Ovary (tissue), 10 donors: ENCODE measurements at places on chromosomes 11 and 22.

- no peak for DNase-seq
These were observed 2.6 kb downstream of the LMO2 start for GRCh38 chr11:33889296-33889695.

DNA sequence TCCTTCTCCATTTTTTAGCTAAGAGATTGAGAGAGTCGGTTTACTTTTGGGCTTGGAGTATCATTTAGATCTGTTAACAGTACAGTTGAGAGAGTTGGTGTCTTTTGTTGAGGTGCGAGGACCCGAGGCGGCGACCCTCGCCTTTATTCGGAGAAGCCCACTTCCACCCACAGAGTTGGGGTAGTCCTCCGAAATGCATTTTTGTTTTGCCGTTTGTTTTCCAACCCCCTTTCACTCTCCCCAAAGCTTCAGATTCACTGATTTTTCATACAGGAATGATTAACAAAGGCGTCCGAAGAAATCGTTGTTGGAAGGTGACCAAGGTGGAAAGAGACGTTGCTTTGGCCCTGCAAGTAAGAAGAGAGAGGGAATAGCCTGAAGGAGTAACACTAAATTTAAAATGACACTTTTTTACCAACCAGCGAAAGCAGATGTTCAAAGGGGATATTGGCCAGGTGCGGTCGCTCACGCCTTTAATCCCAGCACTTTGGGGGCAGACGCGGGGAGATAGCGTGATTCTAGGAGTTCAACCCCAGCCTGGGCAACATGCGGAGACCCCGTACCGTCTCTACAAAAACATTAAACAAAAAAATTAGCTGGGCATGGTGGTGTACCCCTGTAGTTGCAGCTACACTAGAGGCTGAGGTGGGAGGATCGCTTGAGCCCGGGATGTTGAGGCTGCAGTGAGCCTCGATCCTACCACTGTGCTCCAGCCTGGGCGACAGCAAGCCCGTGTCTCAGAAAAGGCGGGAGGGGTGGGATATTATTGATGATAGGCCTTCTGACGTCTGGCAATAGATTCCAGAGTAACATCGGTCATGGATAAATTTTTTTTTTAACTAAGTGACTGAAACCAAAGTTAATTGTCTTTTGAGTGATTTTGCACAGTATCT lies 899 bp upstream of the RAB30 start:
- DNase-seq = no peak

DNA sequence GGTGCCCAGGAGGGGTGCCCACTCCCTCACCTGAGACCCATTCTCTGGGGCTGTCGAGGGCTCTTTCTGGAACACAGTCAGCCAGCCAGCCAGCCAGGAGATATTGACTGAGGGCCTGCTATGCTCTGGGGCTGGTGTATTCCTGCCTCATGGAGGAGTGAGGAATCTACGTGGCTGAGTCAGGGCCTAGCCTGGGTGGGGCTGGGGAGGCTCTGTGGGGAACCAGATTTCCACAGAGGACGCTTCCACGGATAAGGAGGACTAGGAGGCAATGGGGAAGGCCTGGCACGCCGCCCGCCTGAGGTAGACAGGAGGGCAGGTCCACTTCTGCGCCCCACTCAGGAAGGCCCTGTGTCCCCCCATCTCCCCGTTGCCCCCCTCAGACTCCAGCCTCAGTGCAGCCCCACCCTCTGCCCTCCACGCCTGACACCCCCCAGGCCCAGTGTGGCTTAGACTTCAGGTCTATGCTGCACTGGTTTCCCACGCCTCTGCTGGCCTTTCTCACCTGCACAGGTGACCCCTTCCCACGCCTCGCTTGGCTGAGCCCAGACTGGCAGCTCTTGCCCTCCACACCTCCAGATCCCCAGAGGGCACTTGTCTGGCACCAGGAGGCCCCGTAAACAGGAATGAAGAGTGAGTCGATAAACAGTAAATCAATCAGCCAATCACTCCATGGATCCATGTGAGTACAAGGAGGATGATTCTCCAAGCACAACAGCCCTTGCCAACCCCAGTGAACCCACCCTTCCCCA lies 37.5 kb downstream of the MACROD1 start:
- DNase-seq = no peak

GRCh38 chr11:47565340-47566148 lies at the start of gene PTPMT1:
Gene PTPMT1 (plus strand): TSS chr11:47565599. CDS start chr11:47565623, 24 bp downstream.
- DNase-seq = peak; percentile 72

- peak; percentile 53 for DNase-seq
These were observed 2.7 kb downstream of the RNH1 start for GRCh38 chr11:504053-504993.

DNA sequence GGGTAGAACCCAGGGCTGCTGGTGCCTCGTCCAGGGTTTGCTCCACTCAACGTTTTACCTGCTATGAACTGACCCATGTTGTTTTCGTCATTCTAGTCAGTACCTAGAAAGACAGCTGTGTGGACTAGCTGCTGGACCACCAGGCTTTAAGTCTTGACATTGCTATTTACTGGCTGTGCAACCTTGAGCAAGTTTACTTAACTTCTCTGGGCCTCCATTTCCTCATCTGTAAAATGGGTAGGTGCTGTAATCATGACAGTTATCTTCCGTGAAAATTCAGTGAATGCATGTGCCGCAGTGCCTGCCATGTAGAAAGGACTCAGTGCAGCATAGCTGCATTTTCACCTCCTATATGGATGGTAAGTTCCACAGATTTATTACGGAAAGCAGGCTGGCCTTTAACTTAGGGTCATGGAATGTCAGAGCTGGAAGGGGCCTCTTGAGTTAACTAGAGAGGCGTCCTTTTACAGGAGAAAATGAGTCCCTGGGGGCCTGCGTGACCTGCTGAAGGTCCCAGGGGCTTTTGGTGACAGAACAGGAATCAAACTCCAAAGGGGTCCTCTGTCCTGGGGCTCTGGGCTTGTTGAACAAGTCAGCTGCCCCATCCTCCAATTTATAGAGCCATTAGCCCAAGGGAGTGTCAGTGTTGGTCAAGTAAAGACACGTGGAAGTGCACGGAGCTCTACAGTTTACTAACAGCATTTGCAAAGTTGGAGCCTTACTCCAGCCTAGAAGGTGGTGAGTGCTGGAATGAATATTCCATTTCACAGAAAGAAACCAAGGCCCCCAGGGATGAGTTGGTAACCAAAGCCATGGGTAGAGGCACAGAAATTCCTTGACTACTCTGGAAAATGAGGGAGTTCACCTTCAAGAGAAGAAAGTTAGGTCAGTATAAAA lies 12.0 kb upstream of the MALAT1 start:
- DNase-seq = no peak

DNA sequence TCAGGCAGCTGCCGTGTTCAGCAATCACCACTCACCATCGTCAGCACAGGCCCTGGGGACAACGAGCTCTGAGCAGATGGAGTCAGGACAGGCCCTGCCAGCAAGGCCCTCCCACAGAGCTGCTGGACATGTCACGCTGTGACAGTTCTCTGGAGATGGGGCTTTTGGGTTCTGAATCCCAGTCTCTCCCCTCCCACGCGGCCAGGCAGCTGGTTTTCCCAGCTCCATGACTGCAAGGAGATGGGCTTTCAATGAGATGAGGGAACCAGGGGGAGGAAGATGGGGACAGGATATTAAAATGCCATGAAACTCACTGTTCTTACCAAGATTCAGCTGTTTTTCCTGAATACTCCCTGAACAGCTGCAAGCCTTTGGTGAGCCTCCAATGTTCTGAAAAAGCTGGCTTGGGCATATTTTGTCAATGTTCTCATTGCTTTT lies 305.9 kb downstream of the BRD1 start:
- no peak for DNase-seq

DNA sequence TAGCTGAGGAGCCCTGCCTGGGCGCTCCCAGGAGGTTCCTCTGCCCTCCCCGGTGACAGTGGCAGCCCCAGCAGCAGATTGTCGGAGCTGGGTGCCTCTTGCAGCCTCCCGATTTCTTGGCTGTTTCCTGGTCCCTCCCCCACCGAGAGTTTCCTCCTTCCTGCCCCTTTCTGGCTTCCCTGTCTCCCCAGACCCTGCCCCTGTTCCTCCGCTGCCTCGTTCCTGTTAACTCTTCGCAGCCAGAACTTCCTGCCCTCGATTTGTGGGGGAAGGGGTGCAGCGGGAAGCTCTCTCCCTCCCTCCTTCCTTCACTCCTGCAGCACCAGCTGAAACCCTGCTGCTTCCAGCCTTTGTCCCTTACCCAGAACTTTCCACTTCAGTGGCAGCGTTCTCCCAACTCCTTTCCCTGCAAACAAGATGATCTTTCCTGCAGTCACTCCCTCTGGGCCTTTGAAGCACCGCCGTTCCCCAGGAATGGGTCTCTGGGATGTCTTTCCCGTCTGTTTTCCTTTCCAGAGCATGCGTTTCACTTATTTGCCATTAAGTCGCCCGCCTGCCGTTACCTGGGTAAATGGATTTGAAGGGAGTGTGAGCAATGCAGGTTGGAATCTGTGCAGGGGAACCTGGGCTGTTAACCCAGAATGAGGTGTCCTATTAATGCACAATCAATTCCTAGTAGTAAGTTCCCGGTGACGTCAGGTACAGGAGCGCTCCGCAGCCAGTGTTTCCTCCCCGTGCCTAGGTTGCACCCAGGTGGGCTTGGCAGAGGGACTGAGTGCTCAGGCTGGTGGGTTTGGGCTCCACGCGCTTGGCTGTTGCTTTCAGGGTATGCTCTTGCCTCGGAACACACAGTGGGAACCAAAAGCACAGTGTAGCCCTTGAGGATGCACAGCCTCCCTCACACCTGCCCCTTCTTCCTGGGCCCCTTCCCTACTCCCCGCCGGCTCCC lies 4.3 kb downstream of the GRK2 start:
- DNase-seq = peak; percentile 42

DNA sequence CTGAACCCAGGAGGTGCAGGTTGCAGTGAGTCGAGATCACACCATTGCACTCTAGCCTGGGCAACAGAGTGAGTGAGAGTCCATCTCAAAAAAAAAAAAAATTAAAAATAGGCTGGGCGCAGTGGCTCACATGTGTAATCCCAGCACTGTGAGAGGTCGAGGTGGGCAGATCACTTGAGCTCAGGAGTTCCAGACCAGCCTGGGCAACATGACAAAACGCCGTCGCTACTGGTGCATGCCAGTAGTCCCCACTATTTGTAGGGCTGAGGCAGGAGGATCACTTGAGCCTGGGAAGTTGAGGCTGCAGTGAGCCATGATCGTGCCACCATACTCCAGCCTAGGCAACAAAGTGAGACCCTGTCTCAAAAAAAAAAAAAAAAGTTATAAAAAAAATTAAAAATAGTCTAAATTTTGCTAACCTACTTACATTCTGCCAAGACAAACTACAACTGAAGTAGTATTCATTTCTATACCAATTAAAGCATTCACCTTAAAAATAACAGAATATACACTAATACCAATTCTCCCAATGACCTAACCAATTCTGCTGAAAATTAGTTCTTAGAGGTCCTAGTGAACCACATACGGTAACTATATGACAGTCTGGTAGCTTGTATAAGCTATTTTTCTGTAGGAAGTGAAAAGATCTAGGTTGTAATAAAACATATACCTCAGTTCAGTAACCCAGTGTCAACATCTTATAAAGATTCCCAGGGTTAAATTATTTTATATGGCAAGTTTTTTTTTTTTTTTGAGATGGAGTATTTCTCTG lies 7.1 kb downstream of the DDX6 start:
- DNase-seq = no peak

DNA sequence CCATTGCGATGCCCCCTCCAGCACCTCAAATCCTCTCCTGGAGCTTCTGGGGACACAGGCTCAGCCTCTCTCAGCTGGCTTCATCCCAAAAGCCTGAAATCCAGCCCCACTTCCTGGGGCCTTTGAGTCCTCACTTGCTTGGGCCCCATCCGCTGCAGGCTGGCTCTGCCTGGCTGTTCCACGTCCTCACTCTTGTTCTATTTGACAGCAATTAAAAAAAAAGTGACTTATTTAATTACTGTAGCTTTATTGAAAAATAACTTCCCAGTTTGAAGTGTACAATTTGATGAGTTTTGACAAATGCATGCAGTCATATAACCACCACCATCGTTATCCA lies 27.2 kb downstream of the PARVG start:
- no peak for DNase-seq

DNA sequence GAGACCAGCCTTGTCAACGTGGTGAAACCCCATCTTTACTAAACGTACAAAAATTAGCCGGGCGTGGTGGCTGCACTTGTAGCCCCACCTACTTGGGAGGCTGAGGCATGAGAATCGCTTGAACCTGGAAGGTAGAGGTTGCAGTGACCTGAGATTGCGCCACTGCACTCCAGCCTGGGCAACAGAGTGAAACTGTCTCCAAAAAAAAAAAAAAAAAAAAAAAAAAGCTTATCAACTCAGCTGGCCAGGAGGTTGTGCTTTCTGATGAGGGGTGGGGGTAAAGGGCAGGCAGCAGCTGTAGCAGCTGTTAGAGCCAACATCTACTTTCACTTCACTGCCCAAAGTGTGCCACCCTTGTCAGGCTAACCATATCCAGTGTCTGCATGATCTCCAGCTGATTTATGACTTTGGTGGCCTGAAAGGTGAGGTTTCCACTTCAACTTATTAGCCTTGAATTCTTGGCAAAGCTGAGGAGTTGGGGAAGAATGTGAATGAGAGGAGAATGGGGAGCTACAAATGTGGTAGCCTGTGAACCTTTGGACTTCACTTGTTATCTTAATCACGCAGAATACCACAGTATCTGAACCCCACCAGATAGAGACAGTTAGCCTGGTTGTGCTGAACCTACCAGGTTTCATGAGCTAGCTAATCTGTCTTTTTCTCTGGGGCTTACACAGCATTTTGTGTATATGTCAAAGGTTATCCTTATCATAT lies 19.6 kb downstream of the RNF121 start:
- no peak for DNase-seq

DNA sequence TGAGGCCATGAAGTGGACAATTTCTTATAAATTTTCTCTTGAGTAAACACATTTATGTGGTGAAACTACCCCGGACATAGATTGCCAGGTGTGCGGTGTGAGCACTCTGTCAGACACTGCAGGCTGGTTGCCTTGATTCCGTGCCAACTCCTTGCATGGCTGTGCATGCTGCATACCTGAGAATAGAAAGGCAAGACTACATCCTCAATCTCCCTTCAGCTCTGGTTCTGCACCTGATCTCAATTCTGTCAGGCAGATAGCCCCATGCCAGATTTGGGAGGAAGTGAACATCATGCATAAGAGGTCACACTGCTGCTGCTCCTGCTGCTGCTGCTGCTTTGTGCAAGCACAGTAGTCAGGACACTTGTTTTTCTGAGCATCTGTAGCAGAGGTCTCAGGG lies 42.5 kb upstream of the DEUP1 start:
- DNase-seq = no peak

DNA sequence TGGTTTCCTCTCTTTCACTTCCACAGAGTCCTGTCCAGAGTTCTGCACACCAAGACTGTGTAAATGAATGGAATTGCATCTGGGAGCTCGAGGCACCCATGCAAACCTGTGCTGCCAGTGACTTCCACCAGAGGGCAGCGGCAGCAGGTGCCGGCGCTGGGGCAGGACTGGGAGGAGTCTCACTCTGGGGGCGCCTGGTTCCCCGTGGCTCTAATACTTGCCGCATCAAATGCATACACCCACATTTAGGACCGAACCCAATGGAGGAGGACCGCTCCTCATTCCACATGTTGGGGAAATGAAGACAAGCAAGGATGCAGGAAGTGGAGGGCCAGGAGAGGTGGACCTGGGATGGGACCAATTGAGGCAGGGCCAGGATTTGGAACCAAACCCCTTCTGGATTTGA lies 1.1 kb upstream of the CD6 start:
- DNase-seq = peak; percentile 73
